Thoracic aorta (tissue), 2 donors: ENCODE measurements at places on chromosomes 3 and 15.

DNA sequence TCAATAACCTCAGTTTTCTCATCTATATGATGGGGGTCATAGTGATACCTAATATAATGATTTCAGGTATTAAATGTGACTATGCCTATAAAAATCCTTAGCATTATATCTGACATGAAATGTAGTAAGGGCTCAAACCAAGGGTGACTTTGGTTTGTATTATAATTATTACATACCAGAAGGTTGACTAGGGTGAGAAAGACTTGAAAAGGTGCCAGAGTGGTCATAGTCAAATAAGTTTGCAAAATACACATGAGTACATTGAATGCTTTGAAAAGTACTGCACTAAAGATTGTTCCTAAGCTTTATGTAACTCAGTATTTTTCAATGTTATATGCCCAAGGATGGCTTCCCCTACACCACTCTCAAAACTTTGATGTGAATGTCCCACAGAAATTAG lies 297.2 kb downstream of the ARPP21 start:
- H3K4me3 ChIP-seq: no peak overlapping the region
- H3K27me3 ChIP-seq: no peaks in the 10 kb centered on the region
- no peak overlapping the region for H3K27ac ChIP-seq
- H3K36me3 ChIP-seq: no peaks in the 10 kb centered on the region
- no peaks in the 10 kb centered on the region for H3K4me1 ChIP-seq

DNA sequence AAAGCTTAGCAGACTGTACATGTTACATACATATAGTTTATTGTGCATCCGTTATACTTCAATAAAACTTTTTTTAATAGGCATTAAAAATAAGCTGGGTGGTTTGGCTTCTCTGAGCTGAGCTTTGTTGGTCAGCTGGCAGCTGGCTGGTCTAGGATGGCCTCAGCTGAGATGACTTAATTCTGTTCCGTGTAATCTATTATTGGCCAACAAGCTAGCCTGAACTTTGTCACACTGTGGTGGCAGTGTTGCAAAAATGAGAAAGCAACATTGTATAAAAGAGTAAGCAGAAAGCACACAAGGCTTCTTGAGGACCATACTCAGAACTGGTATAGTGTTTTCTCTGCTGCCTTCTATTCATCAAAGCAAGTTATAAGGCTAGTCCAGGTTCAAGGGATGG lies 45.2 kb downstream of the CGGBP1 start:
- DNase-seq: no peak
- no peaks in the 10 kb centered on the region for H3K27me3 ChIP-seq
- H3K27ac ChIP-seq: no peak overlapping the region
- no peaks in the 10 kb centered on the region for H3K36me3 ChIP-seq
- H3K4me3 ChIP-seq: no peak overlapping the region

GRCh38 chr3:190619761-190620160 lies 105.9 kb downstream of the IL1RAP start:
- no peak overlapping the region for H3K27ac ChIP-seq
- H3K4me1 ChIP-seq: no peaks in the 10 kb centered on the region
- H3K4me3 ChIP-seq: no peak overlapping the region
- H3K36me3 ChIP-seq: no peaks in the 10 kb centered on the region
- no peaks in the 10 kb centered on the region for H3K27me3 ChIP-seq

DNA sequence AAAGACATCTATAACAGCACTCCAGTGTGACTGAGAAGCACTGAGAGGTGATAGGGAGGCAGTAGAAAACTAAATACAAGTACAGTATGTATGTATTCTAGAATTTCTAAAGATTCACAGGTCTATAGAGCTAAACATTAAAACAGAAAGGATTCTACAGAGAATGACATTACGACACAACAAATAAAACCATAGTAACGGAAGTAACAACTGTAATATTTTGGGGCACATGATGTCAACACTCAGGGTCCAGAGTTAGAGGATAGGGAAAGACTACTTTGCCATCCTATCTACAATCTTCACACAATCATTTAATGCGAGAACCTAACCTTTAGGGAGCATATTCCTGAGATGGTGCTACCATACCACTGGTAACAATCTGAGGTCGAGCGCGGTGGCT lies 13.6 kb downstream of the UBXN7 start:
- no peak overlapping the region for H3K4me3 ChIP-seq
- peaks cover 15% of the 10 kb centered on the region for H3K4me1 ChIP-seq
- H3K27ac ChIP-seq: no peak overlapping the region
- no peak for DNase-seq
- no peaks in the 10 kb centered on the region for H3K27me3 ChIP-seq

GRCh38 chr3:66597308-66597863 lies 96.6 kb upstream of the LRIG1 start:
- no peak for DNase-seq
- no peaks in the 10 kb centered on the region for H3K36me3 ChIP-seq
- H3K27me3 ChIP-seq: no peaks in the 10 kb centered on the region
- H3K4me3 ChIP-seq: no peak overlapping the region
- H3K4me1 ChIP-seq: peaks cover 4% of the 10 kb centered on the region
- no peak overlapping the region for H3K27ac ChIP-seq

GRCh38 chr3:197505796-197506548 lies 49.8 kb downstream of the BDH1 start:
- H3K4me3 ChIP-seq: no peak overlapping the region
- no peaks in the 10 kb centered on the region for H3K36me3 ChIP-seq
- no peak overlapping the region for H3K27ac ChIP-seq
- DNase-seq: no peak
- H3K27me3 ChIP-seq: no peaks in the 10 kb centered on the region
- no peaks in the 10 kb centered on the region for H3K4me1 ChIP-seq

GRCh38 chr15:59917504-59918157 lies 86.5 kb upstream of the FOXB1 start:
- H3K4me3 ChIP-seq: no peak overlapping the region
- no peaks in the 10 kb centered on the region for H3K36me3 ChIP-seq
- H3K27me3 ChIP-seq: no peaks in the 10 kb centered on the region
- H3K27ac ChIP-seq: no peak overlapping the region

- H3K36me3 ChIP-seq: peaks cover 44% of the 10 kb centered on the region
- DNase-seq: no peak
- H3K27me3 ChIP-seq: no peaks in the 10 kb centered on the region
Observed at GRCh38 chr3:66377800-66378199, 123.0 kb downstream of the LRIG1 start.
